CD4-positive, alpha-beta T cell treated with Interleukin-17A for 4 hours (primary cell): ENCODE measurements at places on chromosomes 1 and 21.
A peak's percentile ranks its signal among the peaks of the same experiment; 100 is the strongest.

- DNase-seq = no peak
These were observed 198.0 kb downstream of the GRIK3 start for GRCh38 chr1:36836196-36836883.

DNA sequence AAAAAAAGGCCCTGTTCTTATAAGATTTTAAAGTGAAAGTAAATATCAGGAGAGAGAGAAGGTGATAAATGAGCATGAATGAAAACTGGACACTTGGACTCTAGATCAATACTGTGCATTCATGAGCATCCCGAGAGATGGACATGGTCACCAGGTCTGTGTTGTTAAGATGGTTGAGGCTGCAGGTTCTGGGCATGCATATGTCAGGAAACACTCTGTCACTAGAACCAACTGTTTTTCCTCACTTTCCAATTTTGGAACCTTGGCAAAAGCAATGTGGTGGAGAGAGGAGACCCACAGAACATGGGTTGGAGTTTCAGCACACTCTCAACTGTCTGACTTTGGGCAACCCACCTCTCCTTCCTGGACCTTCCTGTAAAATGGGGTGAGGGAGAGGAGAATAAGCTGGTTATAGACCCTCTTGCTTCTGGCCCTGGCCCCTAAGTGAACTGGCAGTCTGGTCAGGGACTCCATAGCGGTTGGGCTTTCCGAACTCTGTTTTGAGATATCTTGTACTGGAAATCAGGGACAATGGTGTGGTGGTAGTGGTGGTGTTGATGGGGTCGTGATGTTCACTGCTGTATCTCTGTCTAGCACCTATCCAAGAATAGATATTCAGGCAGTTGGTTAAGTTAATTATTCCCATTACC, 4.2 kb downstream of the MAN1C1 start:
- no peak for DNase-seq

DNA sequence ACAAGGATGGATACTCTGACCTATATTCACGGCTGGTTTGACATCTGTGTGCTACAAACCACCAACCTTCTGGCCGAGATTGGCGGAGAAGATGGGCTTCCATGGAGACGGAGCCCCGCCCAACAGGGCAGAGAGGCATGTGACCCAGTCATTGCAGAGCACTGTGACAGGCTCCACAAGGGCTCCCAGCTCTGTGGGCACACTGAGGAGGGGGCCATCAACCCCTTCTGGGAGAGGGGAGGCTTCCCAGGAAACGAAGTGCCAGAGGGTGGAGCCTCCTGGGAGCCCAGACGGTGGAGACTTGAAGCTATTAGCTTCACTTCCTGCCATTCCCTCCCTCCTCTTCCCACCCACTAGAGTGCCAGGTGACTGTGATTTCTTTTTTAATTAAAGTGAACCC, 71.6 kb upstream of the IFFO2 start:
- no peak for DNase-seq

GRCh38 chr1:226663327-226663704, 75.8 kb downstream of the ITPKB start:
- no peak for DNase-seq

DNA sequence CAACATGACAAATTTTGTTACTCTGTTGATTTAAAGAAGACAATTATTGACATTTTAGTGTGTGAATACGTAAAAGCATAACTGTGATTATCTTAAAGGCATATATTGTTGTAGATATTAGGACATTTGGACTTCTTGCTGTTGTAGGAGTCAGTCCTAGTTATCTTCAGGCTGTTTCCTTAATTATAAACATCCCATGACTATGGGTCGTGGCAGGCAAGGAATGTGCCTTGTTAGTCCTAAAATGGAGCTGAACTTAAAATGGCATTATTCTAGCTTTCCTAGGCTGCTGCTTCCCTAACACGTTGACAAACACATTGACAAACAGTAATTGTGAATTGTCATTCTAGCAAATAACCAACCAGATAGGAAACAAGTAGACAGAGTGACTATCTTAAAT, 4.4 kb upstream of the MPZL1 start:
- no peak for DNase-seq

- no peak for DNase-seq
These were observed 2.0 kb downstream of the LRRC7 start for GRCh38 chr1:69569576-69570328.

GRCh38 chr1:115052454-115053083, 22.9 kb downstream of the TSHB start:
- peak; percentile 71 for DNase-seq

- no peak for DNase-seq
These were observed 405.8 kb downstream of the DUSP10 start for GRCh38 chr1:221336126-221336525.

- DNase-seq = no peak
These were observed 74.8 kb downstream of the MTR start for GRCh38 chr1:236869911-236870310.

- DNase-seq = no peak
These were observed 25.0 kb downstream of the SRSF4 start for GRCh38 chr1:29156543-29157268.

DNA sequence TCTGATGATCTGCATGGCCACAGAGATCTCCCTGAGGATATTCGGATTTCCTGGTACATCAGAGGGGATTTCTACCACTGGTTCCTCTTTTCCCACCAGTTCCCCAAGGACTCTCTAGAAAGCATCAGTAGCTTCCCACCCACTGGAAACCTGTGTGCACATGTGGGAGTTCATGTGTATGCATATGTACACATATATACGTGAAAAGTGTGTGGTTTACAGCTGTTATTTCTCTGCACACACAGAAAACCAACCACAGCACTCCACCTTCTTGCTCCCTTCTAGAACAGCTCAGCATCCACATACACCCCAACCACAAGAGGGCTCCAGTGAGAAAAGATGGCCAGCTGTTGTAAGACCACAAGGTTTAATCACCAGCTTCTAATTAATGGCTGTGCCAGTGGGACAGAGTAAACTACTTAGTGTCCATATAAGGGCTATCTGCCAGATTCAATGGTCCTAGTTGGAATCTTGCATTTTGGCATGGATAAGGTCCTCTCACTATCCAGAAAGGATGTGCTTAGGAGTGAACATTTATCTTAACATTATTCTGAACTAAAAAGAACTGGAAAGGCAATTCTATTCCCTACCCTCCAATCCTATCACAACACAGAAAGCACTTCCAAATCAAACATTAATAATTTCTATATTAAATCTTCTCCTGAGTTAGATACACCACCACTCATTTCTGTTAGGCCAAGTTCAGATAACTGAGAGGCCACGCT, 24.1 kb downstream of the GPR3 start:
- peak; percentile 65 for DNase-seq

DNA sequence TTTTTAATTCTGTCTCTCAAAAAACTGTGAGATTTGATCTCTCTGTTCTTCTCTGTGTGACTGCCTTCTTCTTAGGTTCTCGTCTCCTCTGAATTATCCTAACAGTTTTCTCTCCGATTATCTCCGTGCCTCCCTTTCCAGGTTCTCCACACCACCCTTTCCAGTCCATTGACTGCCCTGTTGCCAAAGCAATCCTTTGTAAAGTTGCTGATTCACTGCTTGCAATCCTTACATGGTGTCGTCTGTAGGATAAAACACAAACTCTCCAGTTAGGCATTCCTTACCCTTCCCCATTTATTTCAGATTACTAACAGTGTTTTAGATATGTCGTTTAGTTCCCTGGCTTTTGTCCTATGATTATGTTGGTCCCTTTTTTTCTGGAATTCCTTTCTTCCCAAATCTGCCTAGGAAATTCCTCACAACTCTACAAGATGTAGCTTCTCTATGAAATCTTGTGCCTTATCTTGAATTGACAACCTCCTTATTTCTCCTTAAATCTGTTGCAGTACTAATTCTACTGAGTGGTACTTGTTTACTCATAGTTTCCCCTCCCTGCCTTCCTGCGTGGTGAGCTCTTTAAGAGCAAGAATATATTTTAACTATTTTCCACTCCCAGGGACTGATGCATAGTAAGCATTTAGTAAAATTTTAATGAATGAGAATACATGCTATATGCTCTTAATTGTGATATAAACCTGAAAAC, 22.3 kb downstream of the RCOR3 start:
- no peak for DNase-seq

DNA sequence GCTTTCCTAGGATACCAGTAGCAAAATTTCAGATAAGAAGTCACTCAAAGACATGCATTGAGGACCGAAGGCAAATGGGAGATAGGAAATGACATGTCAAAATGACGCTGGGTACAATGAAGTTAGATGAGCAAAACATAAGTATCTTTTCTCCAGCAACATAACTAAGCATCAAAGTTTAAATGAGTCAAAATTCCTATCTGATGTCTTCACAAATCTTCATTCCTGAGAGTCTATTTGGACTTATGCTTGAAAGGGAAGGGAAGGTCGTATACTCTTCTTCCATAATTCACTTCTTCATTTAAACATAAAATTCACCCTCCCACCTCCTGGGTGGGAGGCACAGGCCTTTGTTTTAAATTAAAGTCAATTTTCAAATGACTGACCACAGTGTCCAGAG, 4.1 kb upstream of the TMEM81 start:
- no peak for DNase-seq

GRCh38 chr1:202654079-202654478, 56.2 kb downstream of the SYT2 start:
- no peak for DNase-seq

- DNase-seq = peak; percentile 35
These were observed 112.7 kb downstream of the RUNX1 start for GRCh38 chr21:34936371-34936789.

- no peak for DNase-seq
These were observed 21.2 kb upstream of the LGALS8 start for GRCh38 chr1:236502579-236502971.

DNA sequence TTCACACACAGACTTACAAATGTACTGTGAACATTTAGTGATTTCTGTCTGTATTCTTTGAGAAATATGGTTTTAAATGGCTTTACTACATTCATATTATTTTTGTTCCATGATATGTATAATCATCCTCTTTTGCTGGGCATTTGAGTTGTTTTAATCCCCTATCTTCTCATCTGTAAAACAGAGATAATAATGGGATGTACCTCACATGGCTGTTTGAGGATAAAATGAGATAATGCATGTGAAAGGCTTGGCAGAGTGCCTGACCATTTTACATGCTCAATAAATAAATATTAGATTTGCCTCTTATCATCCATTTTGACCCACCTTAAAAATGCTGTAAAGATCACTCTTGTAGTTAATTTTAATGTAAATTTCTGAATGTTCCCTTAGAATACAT, 197.2 kb downstream of the C1orf94 start:
- DNase-seq = no peak

GRCh38 chr1:173802961-173803360, 21.5 kb upstream of the DARS2 start:
- DNase-seq = no peak

DNA sequence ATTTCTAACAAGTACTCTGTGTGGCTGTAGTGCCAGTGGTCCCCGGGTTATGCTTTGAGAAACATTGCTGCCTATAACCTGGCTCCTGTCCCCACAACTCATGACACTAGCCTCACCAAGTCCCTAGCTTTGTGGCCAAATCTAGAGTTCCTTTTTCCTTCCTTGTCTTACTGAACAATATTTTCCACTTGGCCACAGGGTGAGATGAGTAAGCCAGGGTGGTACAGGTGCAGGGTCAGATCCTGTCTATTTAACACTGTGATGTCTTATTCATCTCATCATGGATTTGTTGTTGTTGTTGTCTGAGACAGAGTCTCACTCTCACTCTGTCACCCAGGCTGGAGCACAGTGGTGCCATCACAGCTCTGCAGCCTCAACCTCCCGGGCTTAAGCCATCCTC, 18.6 kb downstream of the ARMH1 start:
- no peak for DNase-seq

GRCh38 chr1:34758751-34759150, 789 bp upstream of the GJB4 start:
- no peak for DNase-seq

GRCh38 chr1:233114860-233115259, 164.4 kb downstream of the NTPCR start:
- no peak for DNase-seq

DNA sequence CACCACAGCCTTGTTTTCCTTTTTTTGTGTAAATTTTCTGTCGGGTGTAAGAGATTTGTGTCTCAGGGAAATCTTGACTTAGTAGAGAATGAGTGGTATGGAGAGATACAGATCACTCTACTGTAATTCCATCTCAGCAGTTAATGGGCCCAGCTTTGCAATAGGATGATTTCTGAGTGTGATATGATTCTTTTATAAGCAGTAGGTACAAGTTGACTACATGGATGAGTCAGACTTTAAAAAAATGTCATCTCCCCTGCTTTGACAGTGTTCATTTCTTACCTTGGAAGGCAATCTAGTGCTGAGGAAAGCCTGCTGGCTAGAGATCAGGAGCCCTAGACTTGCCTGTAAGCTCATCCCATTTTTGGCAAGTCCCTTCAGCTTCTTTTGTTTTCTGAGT, 261.9 kb downstream of the RYR2 start:
- DNase-seq = no peak

- DNase-seq = no peak
These were observed 3.0 kb upstream of the FBLIM1 start for GRCh38 chr1:15755646-15756040.

DNA sequence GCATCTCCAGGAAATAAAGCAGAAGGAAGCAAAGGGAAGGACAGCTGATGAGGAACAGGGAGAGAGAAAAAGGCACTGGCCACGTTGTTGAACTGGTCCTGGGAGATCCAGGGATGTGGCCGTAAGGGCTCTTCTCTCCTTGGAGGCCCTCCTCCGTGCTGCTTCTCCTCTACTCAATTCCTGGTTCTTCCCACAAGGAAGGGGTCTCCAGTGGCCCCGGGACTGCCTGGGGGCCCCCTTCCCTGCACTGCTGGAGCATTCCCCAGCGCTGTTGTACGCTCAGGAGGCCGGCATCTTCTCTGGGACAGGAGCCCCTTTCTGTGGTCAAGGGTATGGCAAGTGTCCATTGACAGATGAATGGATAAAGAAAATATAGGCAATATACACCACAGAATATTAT, 88.5 kb upstream of the TLR5 start:
- no peak for DNase-seq

- no peak for DNase-seq
These were observed 58.2 kb downstream of the ALPL start for GRCh38 chr1:21567241-21568005.

GRCh38 chr1:175508320-175509110, 234.9 kb downstream of the TNR start:
- DNase-seq = no peak

DNA sequence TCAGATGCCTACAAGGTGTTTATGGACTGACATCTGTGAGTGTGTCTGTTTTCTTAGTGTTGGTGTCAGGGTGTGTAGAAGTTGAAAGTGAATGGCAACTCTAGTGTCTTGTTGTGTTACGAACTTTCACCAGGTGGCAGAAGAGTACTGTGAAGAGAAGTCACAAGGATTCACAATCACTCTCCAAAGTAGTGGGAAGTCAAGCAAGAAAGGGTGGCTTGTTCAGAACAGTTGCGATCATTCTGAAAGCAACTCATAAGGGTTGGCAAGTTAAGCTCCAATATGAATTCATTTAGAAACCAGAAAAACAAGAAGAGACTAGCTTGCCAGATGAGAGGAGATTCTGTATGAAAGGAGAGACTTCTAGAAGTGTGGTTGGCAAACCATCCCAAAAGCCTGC, 86.1 kb downstream of the FASLG start:
- DNase-seq = peak; percentile 53
